ENCODE measurements at places on chromosomes 11 and 22.

GRCh38 chr11:28343304-28344233 is 235.4 kb downstream of the METTL15 start:
- DNase-seq, result no peak

DNA sequence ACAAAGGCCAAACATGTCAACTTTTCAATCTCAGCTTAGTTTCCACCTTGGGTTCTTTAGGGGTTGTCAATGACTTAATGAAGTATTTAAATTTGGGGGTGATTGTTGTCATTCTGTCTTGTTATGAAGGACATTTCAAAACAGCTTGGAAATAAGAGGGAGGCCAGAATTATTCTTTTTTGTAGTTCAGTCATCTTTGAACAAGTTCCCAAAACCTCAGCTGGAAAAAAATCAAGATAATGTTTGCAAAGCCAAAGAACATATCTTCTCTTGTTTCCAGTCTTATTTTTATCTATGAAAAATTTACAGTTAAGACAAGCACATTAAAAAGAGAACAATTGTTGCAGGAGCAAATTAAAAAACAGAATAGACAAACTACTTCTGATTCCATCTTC is 612.8 kb downstream of the INSC start:
- no peak for DNase-seq

DNA sequence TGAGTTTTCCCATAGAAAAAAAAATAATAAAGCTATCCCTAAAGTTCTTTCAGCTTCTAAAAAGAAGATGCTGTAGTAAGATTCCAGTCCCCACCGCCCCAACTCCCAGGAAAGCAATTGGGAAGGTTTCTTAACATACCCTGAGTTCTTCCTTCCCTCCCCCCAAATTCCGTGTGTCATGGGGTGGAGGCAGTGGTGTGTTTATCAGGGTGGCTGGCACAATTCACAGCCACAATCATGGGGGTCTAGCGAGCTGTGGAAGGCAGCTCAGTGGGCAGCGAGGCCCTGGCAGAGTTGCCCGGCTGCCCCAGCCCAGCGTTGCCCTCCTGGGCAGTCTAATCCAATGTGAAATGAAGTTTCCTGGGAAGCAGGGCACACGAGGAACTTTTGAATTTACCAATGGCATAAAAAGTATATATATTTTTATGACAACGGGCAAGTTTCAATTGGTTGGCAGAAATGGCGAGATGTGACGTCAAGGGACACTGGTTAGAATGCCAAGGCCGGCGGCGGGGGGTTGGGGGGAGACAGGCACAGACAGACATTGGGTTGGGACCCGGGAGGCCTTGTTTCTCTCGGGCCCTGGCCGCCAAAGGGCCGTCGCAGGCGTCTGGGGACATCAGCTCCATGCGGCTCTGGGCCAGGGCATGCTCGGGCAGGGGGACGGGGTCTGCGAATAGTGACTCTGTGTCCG is 80.7 kb upstream of the PPARA start:
- DNase-seq, result no peak

GRCh38 chr11:399731-400211 is 5.8 kb downstream of the PKP3 start:
- DNase-seq, result no peak

GRCh38 chr11:61999141-61999975 is 31.9 kb upstream of the FTH1 start:
- no peak for DNase-seq

DNA sequence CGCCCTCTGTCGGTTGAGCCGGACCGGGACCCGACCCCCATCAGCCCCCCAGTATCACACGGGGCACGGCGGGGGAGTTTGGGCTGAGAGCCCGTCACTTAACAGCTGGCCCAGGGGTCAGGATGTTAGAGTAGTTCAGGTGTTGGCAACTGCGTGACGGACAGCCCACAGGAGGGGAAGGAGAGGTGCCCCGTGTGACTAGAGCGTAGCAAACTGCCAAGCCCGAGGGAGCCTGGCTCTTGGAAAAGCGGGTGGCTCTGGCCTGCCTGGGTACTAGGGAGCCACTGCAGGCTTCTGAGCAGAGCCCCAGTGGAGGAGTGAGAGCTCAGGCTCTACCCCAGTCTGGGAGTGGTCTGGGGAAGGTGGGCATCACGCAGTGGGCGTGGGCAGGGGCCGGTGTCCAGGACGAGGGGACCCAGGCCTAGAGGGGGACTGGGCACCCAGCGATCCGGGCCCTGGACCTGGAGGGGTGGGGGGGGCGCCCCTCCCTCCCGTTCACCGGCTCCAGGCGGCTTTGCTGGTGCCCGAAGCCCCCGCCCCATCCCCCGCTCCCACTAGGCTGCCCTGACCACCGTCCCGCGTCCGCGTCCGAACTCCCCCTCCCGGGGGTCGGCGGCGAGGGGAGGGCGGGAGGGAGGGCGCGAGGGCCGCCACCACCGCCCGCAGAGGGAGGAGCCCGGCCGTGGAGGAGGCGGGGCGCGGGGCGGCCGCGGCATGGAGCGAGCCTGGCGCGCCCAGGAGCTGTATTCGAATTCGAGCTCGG is 24.4 kb downstream of the SHANK3 start:
- DNase-seq, result no peak

- no peak for DNase-seq
Observed at GRCh38 chr11:20368438-20368837, 4.9 kb downstream of the HTATIP2 start.

DNA sequence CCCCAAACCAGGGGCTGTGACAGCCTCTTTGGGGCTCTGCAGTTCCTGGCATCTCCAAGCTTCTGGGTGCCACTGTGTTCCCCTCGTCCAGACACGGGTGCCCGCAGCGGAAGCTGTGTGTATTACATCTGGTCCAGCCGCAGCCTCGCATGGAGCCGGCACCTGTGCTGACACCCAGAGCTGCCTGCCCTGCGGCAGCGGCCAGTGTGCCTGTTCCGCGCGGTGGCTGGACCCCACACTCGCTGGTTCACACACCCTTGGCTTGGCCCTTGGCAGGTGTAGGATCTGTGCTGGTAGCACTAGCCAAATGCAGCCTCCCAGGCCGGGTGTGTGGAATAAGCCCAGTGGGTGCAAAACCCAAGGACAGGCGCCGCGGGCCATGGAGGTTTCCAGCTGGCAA is 24.5 kb upstream of the RNASEH2C start:
- DNase-seq, result no peak

DNA sequence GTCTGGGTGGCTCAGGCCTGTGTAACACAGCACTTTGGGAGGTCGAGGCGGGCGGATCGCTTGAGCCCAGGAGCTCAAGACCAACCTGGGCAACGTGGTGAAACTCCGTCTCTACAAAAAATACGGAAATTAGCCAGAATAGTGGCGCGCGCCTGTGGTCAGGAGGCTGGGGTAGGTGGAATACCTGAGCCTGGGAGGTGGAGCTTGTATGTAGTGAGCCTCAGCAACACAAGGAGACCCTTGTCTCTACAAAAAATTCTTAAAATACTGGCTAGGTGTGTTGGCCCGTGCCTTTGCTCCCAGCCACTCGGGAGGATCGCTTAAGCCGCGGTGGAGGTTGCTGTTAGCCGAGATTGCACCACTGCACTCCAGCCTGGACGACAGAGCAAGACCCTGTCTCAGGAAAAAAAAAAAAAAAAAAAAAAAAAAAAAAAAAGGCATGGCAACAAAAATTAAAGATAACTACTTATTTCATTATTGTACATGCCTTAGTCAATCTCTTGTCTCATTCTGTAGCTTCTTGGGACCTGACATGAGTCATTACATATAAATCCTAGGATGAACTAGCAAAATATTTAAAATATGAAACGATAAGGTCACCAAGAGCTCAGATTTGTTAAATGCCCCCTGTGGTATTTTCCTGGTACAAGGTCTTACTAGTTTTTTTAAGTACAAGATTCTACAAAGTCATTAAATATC is 1.1 kb downstream of the TAF1D start:
- no peak for DNase-seq

GRCh38 chr22:43562843-43563242 is 151.0 kb downstream of the MPPED1 start:
- no peak for DNase-seq

GRCh38 chr11:34013898-34014571 is 37.5 kb upstream of the CAPRIN1 start:
- DNase-seq, result no peak

GRCh38 chr11:95985174-95985808 is 61.4 kb upstream of the MTMR2 start:
- no peak for DNase-seq

GRCh38 chr11:132680584-132680983 is 851.7 kb downstream of the OPCML start:
- no peak for DNase-seq

DNA sequence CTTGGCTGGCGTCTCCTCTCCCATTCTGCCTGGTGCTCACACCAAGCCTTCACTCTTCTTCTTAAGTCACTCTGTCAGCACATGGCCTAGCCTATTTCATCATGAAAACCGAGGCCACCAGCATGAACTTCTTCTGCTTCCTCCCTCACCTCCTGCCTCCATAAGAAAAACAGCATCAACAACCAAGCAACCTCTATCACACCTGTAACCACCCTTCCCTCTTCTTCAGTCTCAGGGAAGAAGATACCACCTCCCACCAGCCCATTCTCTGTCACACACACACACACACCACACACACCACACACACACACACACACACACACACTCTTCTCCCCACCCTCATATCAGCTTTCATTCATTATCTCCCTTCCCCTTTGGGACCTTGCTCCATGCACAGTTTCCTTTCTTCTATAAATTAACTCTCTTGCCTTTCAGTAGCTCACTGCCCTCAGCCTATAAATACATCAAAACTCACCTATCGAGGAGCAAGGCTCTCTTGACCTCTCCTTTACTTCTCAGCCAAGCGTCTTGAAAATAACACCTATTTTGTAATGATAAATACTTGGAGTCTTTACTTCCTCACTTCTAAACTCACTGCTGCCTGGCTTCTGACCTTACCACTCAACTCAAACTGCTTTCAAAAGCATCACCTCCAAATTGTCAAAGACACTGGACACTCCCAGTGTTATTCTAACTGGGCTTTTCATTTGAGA is 36.6 kb downstream of the SC5D start:
- no peak for DNase-seq

DNA sequence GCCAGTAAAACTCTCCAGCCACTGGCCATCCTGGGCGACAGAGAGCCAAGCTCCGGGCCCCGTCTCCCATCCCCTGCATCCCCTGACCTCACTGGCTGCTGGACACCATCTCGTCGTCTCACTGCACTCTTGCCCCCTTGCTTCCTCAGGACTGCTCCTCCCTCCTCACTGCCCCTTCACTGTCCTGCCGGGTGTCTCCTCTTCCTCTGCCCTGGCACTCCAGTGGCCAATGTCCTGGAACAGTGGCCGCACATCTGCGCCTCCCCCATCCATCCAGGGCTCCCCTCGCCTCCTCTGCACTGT is 800.4 kb downstream of the BRD1 start:
- DNase-seq, result no peak

DNA sequence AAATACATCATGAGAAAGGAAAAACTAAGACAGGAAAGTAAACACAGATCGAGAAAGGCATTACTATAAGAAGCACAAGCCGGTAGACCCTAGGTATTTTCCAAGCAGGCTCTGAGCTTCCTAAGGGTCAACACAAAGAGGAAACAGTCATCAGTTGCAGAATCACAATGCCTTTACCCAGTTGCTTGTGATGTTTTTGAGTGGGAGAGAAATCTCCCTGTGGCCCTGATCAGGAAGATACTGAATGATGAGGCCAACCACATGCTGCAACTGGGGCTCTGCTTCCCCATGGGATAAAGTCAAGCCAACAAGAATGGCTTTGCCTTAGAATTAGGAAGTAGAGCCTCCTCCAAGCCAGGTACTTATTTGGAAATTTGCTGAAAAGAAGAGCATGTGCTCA is 132.6 kb downstream of the MICAL2 start:
- DNase-seq, result no peak

DNA sequence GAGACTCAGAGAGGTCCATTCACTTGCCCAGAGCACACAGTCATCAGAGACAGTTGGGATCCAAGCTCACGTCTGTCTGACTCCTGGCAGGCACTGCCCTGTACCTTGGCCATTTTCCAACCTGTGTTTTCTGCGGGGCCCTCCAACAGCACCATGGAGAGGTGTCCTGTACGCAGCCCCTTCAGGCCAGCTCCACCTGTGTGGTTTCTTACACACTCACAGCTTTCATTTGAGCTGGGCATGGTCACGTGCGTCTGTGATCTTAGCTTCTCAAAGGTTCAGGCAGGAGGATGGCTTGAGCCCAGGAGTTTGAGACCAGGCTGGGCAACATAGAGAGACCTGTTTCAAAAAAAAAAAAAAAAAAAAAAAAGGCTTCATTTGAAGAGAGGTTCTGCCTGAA is 24.4 kb downstream of the TOM1 start:
- no peak for DNase-seq

DNA sequence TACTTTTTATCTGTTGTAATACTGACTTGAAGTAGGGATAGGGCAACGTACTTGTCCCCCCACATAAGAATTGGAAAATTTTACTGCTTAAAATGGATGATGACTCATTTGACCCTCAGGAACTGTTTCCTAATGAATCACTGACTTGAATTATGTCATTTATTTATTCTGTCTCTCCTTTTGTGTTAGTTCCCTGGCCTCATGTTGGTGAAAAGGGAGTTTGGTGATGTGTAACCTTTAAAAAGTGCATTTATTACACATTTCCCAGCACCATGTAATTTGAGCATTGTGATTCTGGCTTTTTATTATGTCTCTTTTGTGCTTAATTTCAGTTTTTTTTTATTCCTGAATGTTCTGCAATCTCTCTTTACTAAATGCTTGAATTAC is 20.3 kb upstream of the PGM2L1 start:
- no peak for DNase-seq

DNA sequence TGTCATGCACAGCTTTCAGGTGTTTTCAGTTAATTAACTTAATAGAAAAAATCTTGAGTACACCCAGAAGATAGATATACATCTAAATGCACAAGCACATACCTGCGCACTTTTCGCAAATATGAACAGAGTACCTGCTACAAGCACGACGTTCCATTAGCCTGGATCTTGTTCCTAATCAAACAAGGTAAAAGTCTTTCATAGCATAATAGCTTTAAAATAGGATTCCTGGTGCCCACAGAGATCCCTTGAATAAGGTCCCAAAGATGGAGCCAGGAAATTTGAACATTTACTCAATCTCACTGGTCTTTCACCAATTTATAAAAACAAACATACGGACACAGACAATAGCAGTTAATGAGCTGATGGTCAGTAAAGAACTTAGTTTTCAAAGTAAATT is 689.8 kb upstream of the CHORDC1 start:
- DNase-seq, result no peak

GRCh38 chr22:42905217-42905616 is 48.1 kb upstream of the ARFGAP3 start:
- no peak for DNase-seq

GRCh38 chr11:76049511-76049910 is 156.8 kb downstream of the WNT11 start:
- DNase-seq, result no peak

DNA sequence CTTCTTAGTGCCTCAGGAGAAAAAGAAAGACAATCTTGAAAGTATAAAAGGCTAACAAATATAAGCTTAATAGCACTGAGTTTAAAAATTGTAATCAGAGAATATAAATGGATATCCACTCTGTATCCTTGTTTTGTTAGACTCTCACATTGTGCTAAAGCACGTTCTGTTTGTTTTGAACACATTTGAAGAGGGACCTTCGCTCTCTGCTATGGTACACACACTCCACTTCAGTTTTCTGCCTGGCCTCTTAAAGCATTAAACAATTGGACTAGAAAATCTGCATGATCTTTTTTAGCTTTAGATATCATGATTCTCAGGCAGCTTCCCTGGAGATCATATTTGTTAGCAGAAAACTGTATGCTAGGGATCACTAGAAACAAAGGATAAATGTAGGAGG is 40.3 kb upstream of the PGR start:
- DNase-seq, result no peak
